ENCODE measurements at places on chromosomes 6 and 20. TPM values are rescaled to one million over a fixed set of nuclear protein-coding genes. Genes with fewer than 3 reads are reported as not detected.

GRCh38 chr6:129751384-129751783, 41.4 kb upstream of the ARHGAP18 start:
- DNase-seq = no peak

DNA sequence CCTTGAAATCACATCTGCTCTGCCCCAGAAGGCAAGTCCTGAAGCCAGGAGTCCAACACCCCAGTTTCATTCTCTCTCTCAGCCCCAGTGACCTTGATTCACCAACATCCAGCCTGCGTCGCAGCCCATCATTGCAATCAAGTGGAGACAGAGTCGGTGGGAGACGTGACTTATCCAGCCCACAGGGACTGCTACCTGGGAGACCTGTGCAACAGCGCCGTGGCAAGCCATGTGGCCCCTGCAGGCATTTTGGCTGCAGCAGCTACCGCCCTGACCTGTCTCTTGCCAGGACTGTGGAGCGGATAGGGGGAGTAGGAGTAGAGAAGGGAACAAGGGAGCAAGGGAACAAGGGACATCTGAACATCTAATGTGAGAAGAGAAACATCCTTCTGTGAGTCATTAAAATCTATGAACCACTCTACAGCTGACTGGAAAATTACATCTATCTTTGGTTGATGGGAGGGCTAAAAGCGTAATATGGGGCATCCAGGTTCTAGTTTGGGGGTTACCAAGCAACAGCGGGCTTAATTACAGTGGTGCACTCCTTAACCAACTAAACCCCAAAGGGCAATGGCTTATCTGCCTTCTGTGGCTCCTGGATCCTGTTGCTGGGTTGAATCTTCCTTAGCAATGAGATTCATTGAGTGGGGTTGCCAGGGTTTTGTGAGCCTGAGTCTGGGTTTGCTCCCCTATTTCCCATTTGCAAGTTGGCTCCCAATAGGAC, 2.5 kb downstream of the LY6G6D start:
- no peak for DNase-seq

GRCh38 chr6:149331043-149331807, 13.7 kb downstream of the TAB2 start:
- no peak for DNase-seq

- no peak for DNase-seq
Observed at GRCh38 chr20:33649201-33649681, 12.9 kb upstream of the C20orf144 start.

DNA sequence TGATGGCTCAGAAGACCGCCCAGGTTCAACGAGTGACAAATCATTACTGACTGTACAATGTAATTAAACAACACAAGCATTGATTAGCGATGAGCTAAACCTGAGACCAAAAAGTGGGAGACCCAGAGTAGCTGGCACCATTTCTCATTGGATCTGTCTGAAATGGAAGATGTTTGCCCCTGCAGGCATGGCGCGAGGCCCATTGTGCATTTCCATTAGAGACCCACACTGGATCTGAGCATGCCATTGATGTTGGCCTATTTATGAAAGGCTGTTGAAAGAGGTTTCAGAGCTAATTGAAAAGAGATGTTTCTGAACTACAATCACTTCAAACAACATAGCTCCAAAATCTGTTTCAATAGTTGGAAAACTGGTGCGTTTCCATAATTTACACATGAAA, 196.7 kb downstream of the TFAP2B start:
- DNase-seq = no peak

- no peak for DNase-seq
Observed at GRCh38 chr6:110517034-110517433, 40.6 kb upstream of the SLC22A16 start.

DNA sequence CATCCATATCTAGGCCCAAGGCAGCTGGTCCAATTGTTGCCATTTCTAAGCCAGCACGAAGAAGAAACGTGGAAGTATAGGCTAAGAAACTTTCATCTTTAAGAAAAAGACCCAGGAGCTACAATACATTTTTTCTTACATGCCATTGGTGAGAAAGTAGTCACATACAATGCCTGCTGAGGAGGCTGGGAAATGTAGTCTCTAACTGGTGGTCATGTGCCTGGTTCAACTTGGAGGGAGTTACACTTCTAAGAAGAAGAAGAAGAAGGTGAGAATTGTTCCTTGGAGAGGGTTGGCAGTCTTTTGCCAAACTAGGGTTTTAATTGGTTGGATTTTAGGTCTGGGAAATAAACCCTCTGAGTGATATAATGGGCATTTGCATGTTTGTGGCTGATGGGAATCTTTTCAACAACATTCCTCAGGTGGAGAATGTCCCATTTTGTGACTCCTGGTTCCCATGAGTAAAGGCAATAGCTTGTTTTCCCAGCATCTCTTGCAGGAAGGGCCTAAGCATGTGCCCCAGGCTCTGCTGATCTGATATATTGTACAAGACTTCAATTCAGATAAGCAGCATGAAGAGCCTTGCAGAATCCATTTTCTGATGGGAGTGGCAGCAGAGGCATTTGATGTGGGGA, 47.0 kb upstream of the PREP start:
- peak; percentile 42 for DNase-seq

DNA sequence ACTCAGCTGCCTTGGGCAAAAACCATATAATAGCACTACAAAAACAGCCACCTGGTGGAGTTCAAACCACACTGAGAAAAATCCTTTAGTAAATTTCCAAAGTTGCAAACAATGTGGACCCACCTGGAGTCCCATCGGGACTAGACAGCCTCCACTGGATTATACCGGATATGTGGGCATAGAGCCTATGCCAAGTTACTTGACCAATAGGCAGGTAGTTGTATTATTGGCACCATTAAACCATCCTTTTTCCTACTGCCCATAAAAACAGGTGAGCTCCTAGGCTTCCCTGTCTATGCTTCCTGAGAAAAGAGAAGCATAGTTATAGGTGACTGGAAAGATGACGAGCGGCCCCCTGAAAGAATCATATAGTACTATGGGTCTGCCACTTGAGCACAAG, 51.7 kb upstream of the ADGRF4 start:
- DNase-seq = no peak

DNA sequence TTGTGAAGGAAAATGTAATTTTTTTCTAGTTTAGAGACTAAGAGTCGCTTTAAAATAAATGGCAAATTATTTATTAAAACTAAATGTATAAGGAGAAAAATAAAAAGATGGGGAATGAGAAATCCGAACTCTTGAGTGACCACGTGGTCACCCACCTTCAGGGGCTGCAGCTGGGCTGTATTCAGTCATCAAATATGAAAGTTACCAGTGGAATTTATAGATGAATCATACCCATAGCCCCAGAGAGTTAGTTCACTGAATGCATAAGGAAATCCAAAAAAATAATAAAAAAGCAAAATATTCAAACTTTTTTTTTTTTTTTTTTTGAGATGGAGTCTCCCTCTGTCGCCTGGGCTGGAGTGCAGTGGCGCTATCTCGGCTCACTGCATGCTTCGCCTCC, 947.7 kb upstream of the ADGRB3 start:
- DNase-seq = no peak

- no peak for DNase-seq
Observed at GRCh38 chr6:132484680-132485018, 28.3 kb downstream of the STX7 start.

- DNase-seq = no peak
Observed at GRCh38 chr20:22586645-22587310, 2.4 kb upstream of the FOXA2 start.

GRCh38 chr6:113693851-113694250, 163.3 kb upstream of the MARCKS start:
- DNase-seq = no peak

DNA sequence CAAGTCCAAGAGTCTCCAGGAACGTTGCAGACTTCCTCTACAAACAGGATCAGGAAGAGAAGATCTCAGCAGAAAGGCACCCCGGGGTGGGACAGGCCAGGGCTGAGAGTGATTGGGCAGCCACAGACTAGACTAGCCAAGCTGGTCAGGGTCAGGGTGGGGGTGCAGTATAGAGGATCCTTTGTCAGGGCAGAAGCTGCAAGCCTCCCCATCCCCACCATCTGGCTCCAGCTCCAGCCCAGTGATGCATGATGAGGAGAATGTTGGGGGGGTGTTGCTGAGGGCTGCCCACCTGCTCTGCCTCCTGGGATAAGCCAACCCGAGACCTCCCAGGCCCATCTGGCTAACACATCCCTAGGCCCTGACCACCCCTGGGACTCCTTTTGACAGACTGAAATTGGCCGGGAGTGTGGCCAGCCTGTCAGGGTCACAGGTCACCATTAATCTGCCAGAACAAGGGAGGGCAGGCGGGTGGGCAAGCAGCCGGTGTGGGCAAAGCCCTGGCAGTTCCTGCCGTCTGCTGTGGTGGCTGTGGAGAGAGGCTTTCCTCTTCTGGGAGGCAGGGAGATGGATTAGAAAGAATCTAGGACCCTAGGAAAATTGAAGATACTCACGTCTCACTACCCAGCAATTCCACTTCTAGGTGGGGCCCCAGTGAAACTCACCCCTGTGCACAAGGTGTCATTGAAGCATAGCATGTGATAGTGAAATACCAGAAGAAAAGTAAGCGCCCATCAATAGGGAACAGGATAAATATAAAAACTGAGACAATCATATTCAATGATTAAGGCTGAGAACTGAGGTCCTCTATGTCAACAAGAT, 22.1 kb upstream of the SNTA1 start:
- DNase-seq = no peak

DNA sequence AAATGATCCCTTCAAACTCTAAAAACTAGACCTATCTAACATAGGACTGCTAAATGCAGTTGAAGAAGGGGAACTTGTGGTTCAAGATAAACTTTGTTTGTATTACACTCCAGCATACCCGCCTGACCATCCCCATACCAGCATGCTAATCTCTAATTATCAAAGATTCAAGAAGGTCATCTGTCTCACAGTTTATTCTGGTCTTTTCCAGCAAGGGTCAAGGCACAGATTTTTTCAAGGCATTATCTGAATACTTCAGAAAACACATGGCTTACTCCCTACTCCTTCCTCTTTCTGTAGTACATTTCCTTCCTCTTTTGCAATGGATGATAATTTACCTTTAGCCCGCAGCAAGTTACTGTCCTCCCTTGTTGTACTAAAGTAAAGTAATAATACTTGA, 174.1 kb downstream of the PKHD1 start:
- DNase-seq = no peak

DNA sequence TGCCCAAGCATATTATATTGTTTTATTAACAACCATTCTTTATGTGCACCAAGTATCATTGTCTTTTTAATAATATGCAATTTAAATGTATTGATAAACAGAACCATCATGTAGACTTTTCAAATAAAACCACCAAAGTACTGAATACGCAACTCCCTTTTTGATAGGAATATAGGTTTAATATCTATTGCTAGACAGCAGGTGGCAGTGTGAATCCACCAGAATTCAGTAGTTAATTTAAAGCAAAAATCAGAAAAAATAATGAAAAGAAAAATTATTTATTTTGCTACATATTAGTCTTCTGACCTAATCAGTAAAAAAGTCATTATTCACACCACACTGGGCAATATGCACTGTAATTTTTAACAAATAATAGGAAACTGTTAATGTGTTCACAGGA, 143.7 kb downstream of the KLHL32 start:
- DNase-seq = no peak

GRCh38 chr6:78962448-78962847, 95.1 kb downstream of the IRAK1BP1 start:
- no peak for DNase-seq

DNA sequence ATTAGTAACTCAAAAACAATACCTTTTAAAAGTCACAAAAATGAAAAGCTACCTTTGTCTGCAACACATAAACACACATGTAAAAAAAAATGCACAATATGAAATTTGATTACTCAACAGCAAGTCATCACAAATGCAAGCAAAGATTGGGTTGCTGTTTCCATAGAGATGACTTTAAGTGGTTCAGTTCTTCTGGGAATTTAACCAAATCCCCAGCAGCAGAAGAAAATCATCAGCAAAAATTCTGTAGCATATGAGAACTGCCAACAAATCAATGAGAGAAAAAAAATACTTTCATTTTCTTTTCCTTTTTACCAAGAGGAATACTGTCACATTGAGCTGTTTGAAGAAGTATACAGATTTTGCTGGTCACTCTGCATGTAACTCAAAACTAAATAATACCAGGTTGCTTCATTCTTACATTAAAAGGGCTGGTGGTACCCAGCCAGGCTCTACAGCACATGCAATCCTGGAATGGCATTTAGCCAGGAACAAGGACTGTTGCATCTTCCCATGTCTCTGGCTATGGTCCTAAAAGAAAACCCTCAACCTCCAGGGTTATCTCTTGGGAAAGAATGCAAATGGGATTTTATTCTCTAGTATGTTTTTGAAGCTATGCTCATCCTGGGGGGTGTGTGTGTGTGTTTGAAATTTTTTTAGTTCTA, 158.3 kb downstream of the OPRM1 start:
- DNase-seq = no peak

- DNase-seq = peak; percentile 69
Observed at GRCh38 chr20:41428285-41428684, 61.7 kb upstream of the EMILIN3 start.

ETV7 gene
- total RNA-seq = 0.24 TPM

SEL1L2 gene
- not detected for total RNA-seq

Data from A172 (cell line).